ENCODE measurements at places on chromosomes 11 and 22.

- H3K27me3 ChIP-seq: peaks cover 22% of the 10 kb centered on the region
- H3K4me3 ChIP-seq: no peak overlapping the region
- no peak for DNase-seq
- H3K27ac ChIP-seq: no peak overlapping the region
- peaks cover 15% of the 10 kb centered on the region for H3K4me1 ChIP-seq
Observed at GRCh38 chr11:72116019-72116755, 3.7 kb upstream of the ANAPC15 start.

- peaks cover 1% of the 10 kb centered on the region for H3K36me3 ChIP-seq
- H3K27ac ChIP-seq: no peak overlapping the region
- H3K4me1 ChIP-seq: no peaks in the 10 kb centered on the region
- H3K4me3 ChIP-seq: no peak overlapping the region
Observed at GRCh38 chr11:2688381-2689231, 11.2 kb downstream of the KCNQ1OT1 start.

- H3K27ac ChIP-seq: no peak overlapping the region
- peaks cover 24% of the 10 kb centered on the region for H3K27me3 ChIP-seq
- DNase-seq: no peak
- no peaks in the 10 kb centered on the region for H3K4me1 ChIP-seq
Observed at GRCh38 chr11:102666331-102666957, 39.1 kb downstream of the MMP27 start.

DNA sequence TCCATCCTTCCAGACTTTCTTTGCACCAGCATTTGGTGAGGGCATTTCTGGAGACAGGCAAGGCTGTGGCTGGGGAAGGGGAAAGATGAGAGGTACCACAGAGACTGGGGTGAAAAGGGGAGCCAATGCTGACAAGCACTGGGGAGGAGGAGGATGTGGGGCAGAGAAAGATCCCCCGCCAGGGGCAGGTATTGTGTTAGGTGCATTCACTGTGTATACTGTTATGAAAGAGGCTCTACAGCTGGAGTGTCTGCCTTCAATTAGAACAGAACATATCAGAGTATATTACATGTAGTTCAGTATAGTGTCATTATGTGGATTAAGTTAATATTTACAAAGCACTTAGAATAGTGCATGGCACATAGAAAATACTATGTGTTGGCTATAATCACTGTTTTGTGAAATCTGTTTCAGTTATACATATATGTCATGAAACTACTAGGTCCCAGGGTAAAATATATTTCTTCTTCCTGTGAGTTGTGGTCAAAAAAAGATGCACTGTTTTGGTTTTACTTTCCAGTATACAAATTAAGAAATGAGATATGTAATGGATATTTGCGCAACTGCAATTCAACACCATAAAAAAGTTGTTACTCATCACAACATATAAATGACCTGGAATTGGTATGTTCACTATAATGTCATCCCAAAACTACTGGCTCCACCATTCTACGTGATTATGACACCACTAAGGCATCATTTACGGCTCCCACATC, 8.4 kb downstream of the MSANTD2 start:
- peaks cover 30% of the 10 kb centered on the region for H3K4me1 ChIP-seq
- peaks cover 2% of the 10 kb centered on the region for H3K36me3 ChIP-seq
- no peaks in the 10 kb centered on the region for H3K27me3 ChIP-seq
- no peak for DNase-seq
- no peak overlapping the region for H3K27ac ChIP-seq
- no peak overlapping the region for H3K4me3 ChIP-seq

- DNase-seq: no peak
- H3K4me1 ChIP-seq: peaks cover 37% of the 10 kb centered on the region
- H3K36me3 ChIP-seq: peaks cover 21% of the 10 kb centered on the region
Observed at GRCh38 chr22:29765905-29766631, 739 bp downstream of the ZMAT5 start.

DNA sequence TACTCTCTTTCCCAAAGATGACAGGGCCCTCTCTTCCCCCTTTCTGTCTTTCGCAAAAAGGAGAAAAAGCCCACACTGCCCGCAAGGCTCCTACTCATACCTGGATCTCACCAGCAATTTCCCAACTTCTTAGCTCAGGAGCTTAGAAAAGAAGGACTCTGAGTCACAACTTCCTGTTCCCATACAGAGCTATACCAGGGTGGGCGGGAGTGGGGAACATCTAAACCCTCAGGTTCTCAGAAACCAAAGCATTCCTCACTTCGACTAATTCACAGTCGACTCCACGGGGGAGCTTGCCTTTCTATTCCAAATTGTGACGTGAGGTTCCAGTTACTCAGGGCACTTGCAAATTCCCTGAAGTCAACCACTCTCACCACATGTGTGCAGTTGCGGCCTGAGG, 61.9 kb downstream of the MTNR1B start:
- no peak overlapping the region for H3K4me3 ChIP-seq
- no peak overlapping the region for H3K27ac ChIP-seq

DNA sequence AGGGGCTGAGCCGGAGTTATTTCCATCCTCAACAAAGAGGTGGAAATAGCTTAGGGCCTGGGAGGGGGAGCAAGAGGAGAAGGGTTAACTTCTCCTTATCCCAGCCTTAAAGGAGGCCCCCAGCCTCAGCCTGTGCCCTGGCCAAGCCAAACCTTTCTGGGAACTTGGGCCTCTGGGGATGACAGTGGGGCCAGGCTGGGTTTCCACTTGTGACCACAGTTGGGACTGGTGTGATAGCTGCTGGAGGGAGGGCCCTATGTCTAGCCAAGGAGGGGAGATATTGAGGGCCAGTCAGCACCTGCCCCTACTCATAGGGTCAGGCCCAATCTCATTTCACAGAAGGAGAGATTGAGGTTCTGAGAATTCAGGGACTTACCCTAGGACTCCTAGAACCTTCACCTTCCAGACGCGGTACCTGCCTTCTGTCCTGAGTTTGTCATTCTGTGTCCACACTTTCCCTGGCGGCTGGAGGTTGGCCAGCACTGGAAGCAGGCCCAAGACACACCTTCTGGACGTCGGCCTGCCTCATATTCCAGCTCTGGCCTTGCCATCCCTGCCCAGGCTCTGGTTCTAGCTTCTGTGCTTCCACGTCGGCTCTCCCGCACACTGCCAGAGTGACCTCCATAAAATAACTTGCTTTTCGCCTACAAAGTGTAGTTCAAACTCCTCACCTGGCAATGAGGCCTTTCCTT, 3.1 kb downstream of the RELT start:
- no peak for DNase-seq
- no peak overlapping the region for H3K4me3 ChIP-seq
- H3K36me3 ChIP-seq: peaks cover 43% of the 10 kb centered on the region
- H3K4me1 ChIP-seq: peaks cover 67% of the 10 kb centered on the region
- H3K27me3 ChIP-seq: no peaks in the 10 kb centered on the region

DNA sequence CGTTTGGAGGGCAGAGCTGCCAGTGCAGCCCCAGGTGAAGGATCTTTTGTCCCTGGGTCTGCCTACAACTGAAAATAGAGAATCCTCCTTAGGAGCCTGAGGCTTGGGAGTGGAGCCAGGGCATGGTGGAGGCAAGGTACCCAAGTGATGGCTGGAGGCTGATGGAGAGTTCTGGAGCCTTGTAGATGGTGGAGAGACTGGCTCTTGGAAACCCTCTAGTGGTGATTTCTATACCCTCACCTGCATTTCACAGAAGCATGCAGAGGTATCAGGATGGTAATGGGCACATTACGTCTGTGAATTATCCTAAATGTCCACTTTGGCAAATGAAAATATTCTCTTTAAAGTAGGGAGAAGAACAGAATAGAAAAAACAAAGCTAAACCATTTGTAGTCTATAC, 44.4 kb downstream of the INSC start:
- no peak for DNase-seq
- no peaks in the 10 kb centered on the region for H3K4me1 ChIP-seq
- H3K27me3 ChIP-seq: peaks cover 9% of the 10 kb centered on the region
- H3K36me3 ChIP-seq: no peaks in the 10 kb centered on the region
- no peak overlapping the region for H3K4me3 ChIP-seq

DNA sequence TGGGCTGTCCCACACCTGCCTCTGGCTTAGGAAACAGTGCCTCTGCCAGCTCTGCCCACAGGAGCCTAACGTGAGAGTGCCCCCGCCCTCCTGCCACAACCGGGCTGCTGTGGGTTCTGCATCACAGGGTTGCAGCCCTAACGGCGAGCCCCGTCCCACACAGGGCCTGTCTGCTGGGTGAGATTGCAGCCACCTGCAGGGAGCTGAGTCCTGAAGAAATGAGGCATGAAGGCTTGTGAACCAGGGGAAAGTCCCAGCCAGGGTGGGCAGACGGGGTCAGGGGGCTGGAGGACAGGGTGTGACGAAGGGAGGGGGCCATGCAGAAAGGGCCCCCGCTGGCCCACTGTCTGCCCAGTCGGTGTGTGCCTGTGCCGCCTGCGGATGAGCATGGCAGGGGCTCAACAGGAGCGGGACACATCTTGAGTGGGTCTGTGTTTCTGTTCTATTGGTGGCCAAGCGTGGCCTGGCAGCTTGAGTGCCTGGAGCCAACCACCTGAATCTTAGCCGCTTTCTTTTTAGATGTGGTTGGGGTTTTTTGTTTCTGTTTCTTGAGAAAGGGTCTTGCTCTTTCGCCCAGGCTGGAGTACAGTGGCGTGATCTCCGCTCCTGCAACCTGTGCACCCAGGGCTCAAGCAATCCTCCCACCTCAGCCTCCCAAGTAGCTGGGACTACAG, 38.9 kb downstream of the CTTN start:
- no peaks in the 10 kb centered on the region for H3K4me1 ChIP-seq
- no peak overlapping the region for H3K4me3 ChIP-seq
- H3K27me3 ChIP-seq: peaks cover 42% of the 10 kb centered on the region
- no peak overlapping the region for H3K27ac ChIP-seq
- H3K36me3 ChIP-seq: no peaks in the 10 kb centered on the region

- H3K27me3 ChIP-seq: peaks cover 16% of the 10 kb centered on the region
- peak overlapping the region; percentile 98 for H3K27ac ChIP-seq
- peaks cover 40% of the 10 kb centered on the region for H3K4me1 ChIP-seq
- peak overlapping the region; percentile 97 for H3K4me3 ChIP-seq
Observed at GRCh38 chr11:128692753-128693415, 988 bp upstream of the FLI1 start.

GRCh38 chr11:43269254-43269918, 42.4 kb upstream of the API5 start:
- DNase-seq: no peak
- peaks cover 44% of the 10 kb centered on the region for H3K27me3 ChIP-seq
- H3K36me3 ChIP-seq: no peaks in the 10 kb centered on the region
- H3K4me3 ChIP-seq: no peak overlapping the region
- H3K27ac ChIP-seq: no peak overlapping the region

DNA sequence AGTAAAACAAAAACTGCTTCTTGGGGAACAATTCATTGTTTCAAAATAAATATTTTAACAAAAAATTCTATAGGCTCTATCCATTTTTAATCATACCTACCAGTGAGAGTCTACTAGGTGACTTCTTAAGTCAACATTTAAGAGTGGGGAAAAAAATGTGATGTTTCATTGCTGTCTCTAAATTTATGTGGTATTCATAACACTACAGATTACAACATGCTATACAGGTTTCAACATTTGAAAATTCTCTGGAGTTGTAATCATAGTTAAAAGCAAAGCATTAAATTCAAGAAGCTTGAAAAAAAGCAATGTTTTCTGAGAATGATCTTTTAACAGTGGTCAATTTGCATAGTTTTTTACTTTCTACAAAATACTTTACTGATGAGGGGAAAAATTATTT, 18.3 kb downstream of the SBF2 start:
- H3K36me3 ChIP-seq: no peaks in the 10 kb centered on the region
- H3K4me1 ChIP-seq: no peaks in the 10 kb centered on the region
- H3K4me3 ChIP-seq: no peak overlapping the region
- H3K27me3 ChIP-seq: no peaks in the 10 kb centered on the region
- H3K27ac ChIP-seq: no peak overlapping the region

DNA sequence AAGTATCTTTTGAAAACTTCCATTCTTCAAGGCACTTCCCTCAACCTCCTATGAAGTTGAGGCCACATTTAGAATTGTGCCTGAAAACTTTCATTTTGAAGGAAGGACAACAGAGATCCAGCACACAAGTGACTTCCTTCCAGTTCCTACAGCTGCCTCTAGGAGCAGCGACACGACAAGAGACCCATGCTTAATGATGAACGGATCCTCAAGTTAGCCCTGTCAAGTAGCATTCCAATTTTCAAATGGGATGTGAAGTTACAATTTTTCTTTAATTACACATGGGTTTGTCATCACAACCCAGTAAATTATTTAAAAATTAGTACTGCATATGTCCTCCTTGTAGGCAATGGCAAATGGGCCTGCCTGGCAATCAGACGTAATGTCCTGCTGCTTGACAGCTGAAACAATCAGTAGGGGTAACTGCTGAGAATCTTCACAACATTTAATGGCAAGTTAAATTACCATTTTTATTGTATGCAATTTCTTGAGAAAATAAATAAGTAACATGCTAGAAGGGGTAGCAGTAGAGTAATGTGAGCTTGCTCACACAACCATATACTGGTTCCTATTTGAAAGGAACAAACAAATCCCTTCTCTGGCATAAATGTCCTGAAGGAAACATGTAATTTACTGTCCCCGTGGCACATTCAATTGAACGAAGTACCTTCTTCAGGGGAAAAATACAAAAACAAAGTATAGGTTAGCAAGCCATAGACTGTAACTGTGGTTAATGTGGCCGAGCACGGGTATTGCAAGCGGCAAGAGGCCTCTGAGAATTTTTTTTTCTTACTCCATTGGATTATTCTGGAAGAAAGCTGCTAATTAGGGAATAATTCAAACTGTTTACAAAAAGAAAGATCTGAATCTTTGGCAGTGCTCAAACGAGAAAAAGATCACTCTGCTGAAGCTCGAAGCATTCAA, 288.3 kb downstream of the CADM1 start:
- no peak for DNase-seq
- H3K27me3 ChIP-seq: no peaks in the 10 kb centered on the region
- H3K4me3 ChIP-seq: peak overlapping the region; percentile 51
- H3K36me3 ChIP-seq: peaks cover 6% of the 10 kb centered on the region
- no peak overlapping the region for H3K27ac ChIP-seq

- H3K27me3 ChIP-seq: peaks cover 31% of the 10 kb centered on the region
- DNase-seq: no peak
Observed at GRCh38 chr11:116117331-116118137, 613.3 kb upstream of the CADM1 start.

DNA sequence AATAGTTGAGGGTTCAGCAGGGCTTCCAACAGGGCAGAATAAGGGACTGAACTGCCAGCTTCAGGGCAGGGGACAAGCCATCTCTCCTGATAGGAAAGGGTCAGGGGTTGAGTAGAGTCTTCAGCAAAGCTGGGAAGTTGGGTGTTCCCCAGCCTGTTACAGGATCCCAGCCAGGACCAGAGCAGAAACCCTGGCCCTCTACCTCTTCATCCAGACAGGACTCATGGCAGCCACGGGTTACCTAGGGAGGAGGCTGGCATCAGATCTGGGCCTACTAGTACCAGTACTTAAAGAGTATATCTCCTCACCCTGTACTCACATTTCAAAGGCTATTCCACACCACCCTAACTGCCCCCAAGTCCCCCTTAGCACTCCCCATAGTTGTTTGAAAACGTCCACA, 2.4 kb upstream of the TAF10 start:
- H3K36me3 ChIP-seq: peaks cover 19% of the 10 kb centered on the region
- no peak overlapping the region for H3K4me3 ChIP-seq
- H3K27ac ChIP-seq: no peak overlapping the region
- H3K27me3 ChIP-seq: no peaks in the 10 kb centered on the region
- no peak for DNase-seq
